ENCODE measurements at places on chromosomes 4 and X.

GRCh38 chrX:104697294-104697693 is 131.3 kb downstream of the IL1RAPL2 start:
- no peak for DNase-seq

GRCh38 chr4:77045490-77045889 is 30.3 kb downstream of the CCNI start:
- no peak for DNase-seq

DNA sequence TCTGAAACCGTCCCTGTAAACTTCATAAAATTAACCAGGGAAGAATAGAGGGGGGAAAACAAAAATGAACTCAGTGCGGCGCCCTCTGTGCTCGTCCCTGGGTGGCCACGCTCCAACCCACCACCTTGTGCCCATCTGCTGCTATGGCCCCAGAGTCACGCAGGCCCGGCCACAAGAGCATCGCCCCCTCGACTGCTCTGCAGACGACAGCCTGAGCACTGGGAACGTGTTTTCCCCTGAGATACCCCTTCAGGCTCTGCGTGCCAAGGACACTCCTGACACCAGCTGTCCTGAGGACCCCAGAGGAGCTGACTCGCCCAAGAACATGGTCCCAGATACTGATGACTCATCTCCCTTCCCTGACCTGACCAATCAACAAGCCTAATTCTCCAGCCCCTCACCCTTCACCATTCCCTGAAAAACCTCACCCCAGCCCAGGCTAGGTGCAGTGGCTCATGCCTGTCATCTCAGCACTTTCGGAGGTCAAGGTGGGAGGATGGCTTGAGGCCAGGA is 64.1 kb upstream of the GPR78 start:
- no peak for DNase-seq

DNA sequence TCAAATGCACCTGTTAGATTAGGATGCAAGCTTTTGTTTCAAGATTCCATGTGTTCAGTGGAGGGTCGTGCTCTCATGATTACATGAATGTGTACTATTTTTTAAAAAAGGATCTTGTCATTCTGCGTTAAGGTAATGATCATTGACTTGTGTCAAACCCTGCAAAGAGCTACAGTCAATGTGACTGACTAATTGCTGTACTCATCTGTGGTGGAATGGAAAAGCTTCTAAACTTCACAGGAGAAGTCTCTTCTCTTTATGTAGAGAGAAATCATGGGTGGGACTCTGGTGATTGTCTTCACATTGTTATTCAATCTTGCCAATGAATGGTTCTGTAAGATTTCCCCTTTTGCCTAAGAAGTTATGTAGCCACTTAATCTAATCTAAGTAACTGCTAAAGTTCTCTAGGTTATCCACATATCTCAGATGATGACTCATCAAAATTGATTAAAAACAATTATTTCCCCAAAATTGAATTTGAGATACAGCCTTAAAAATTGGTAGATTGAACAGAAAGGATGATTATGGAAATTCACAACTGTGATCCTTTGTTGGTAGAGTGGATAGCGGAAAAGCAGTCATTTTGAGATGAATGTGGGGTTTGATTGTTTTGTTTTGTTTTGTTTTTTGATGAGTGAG is 6.7 kb downstream of the MAGEE1 start:
- DNase-seq = no peak

DNA sequence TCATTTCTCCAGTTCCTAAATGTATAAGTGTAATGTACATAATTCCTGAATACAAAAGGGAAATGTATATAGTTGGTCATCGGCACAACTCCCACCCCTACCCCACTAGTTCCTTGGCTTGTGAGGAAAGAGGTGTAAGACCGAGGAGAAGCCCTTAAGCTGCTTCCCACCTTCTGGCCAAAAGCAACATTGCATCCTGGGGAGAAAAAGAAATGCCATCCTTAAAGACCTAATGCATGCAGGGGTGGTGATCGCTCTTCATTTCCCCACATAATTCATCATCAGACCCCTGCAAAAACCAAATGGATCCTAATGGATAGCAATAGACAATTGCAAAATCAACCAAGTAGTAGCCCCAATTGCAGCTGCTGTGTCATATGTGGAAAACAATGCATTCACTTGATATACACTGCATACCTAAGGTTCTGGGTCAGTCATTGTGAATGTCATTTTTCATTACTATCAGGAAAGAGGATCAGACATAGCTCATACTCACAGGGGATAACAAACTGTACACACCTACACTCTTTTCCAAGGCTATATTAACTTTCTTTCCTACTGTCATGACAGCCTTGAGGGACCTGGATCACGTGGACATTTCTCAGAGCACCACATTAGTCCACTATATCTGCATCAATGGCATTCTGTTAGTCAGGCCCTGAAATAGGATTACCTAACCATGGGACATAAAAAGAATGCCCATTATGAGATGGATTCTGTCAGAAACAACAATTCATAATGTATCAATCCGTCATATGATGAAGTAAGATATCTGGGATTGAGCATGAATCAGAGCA is 31.7 kb upstream of the NFXL1 start:
- no peak for DNase-seq

DNA sequence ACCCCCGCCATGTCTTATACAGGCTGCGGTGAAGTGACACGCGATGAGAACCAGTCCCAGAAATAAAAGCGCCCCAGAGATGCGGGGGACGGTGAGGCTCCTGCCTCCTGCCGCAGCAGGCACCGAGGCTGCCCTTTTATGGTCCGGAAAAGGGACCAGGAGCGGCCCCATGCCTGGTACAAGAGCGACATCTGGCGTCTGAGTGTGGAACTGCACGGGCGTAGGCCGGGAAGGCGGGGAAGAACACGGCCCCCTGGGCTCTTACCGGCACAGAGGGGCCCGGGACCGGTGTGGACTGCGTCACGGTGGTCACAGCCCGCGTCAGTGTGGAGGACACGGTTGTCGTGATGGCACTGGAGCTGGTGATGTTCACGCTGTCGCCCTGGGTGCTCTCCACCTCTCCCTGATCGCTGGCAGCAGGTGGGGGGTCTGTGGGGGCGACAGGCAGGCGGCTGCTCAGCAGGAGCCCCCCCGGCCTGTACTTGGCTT is 8.9 kb upstream of the RENBP start:
- DNase-seq = peak; percentile 61

- no peak for DNase-seq
These were observed 235.3 kb downstream of the TENM3 start for GRCh38 chr4:182478475-182478874.

DNA sequence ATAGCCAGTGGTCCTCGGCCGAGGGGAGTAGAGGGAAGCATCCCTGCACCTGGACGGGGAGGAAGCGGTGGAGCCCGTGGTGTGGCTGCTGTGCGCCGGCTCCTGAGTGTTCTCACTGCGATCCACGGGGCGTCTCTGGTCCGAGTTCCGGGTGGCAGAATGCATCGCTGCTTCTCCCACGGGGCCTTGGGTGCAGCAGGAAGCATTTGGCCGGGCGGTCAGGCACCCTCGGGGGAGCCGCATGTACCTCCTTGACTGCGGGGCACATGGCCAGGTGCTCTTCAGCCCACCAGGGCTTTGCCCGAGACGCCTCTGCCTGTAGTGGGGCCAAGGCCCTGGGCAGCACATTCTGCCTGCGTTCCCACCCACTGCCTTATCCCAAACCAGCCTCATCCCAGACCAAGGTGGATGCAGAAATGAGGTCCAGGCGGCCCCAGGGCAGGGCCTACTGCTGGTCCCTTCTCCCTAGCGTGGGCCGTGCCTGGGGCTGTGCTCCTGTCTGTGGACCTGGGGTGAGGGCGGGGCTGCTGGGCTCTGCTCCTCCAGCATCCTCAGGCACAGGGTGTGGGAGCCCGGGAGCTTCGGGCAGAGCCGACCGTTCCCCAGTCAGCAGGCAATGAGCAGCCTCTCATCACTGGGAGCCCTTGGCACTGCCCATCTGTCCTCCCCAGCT is 27.5 kb downstream of the NKX1-1 start:
- DNase-seq = no peak

DNA sequence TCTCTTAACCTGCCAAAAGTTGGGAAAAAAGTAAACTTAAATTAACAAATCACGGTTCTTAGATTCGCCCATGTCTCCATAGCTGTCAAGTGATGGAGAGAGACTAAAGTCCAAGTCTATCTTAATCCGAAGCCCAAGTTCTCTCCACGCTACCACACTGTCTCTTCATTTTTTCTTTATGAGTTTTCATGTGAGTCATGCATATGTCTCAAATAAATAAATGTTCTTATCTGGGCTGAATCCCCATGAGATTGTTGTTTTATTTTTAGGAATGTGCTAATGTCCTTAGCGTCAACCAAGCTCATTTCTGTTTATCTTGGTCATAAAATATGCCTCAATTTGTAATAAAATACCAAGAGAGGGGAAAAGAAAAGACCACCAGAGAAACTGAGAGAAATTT is 169.3 kb downstream of the RCHY1 start:
- no peak for DNase-seq

DNA sequence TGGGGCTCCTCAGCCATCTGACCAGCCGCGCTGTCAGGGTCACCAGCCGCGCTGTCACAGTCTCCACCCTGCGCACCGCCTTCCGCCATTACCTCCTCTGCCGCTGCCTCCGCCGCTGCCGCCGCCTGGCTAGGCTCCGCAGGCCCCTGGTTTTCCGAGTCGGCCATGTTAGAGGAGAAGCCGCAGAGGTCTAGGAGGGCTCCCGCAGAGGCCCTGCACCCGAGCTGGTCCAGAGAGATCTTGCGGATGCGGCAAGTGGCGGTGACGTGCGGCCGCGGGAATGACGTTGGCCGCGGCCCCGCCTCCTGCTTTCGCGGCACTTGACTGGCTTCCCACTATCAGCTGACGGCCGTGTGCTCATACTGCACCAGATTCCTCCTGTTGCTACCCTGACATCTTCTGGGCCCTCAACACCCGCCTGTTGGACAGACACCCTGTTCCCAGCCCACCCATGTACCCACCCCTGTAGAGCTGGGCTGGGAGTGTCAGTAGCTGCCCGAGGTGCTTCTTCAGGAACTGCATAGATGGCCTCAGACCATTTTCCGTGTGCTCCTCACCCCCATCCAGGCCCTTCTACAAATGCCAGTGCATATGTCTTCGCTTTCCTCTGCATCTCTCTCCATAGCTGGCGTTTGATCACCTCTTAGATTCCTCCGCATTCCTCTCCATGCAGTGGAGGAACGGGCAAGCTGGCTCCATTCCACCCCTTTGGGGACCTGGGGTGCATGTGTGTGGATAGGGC is at the start of gene NAP1L5:
NAP1L5 (minus strand) TSS at position 242 of the 742 bp plus-strand sequence; CDS start at position 167, 75 bp downstream.
- peak; percentile 71 for DNase-seq

DNA sequence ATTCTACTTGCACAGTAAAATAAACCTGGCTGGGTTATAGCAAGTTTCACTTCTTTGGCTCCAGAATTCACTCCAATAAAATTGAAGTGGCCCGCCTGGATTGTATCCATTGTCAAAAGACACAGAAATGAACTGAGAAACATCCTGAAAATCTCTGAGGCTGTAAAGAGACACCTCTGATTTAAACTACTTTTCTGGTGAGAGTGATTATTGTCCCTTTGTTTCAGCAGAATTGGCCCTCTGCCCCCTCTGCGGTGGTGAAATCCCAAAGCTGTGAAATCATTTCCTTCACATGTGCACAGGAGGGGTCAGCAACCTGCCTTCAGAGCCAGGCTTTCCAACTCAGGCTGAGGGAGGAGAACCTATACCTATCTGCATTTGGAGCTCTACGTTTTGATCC is 23.0 kb downstream of the GAB3 start:
- DNase-seq = no peak
